ENCODE measurements at places on chromosomes 16 and 17. TPM values are rescaled to one million over a fixed set of nuclear protein-coding genes. Genes with fewer than 3 reads are reported as not detected.
A peak's percentile ranks its signal among the peaks of the same experiment; 100 is the strongest.

The SSTR5 gene
- total RNA-seq: not detected

GRCh38 chr16:11260596-11260966, 4.6 kb upstream of the SOCS1 start:
- no peak for DNase-seq
- H3K27ac ChIP-seq: peak overlapping the region; percentile 58

The ACSM2A gene
- total RNA-seq: not detected

- H3K4me1 ChIP-seq: peaks cover 31% of the 10 kb centered on the region
- no peak overlapping the region for H3K27ac ChIP-seq
- peaks cover 1% of the 10 kb centered on the region for H3K36me3 ChIP-seq
Observed at GRCh38 chr16:70416748-70417616, 21.9 kb downstream of the ST3GAL2 start.

DNA sequence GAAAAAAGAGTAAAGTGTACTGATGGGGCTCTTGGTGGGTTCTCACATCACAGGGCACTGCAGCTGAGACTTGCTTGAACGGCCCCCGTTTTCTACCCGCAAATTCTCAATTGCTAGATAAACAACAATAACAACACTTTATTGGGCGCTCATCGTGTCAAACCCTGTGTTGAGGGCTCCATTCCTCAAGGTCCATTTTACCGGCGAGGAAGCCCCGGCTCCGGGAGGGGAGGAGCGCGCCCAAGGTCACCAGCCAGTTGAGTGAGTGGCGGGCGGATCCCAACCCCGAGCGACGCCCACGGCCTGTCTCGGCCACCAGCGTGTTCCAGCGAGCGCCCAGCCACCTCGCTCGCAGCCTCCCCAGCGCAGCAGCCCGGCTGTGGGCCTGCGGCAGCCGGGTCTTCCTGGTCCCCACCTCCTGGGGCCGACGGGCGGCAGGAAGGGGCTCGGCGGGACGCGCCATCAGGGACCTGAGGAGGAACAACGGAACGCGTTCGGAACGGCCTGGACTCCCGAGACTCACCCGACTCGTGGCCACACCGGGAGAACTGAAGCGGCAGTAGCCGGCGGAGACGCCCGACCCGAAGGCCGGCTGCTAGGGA, 373 bp downstream of the CMC2 start:
- H3K27me3 ChIP-seq: no peaks in the 10 kb centered on the region
- DNase-seq: peak; percentile 77
- H3K4me1 ChIP-seq: peaks cover 65% of the 10 kb centered on the region
- H3K36me3 ChIP-seq: peaks cover 25% of the 10 kb centered on the region
- peak overlapping the region; percentile 100 for H3K27ac ChIP-seq

GRCh38 chr16:4359914-4360313, 8.8 kb upstream of the PAM16 start:
- peaks cover 26% of the 10 kb centered on the region for H3K36me3 ChIP-seq
- H3K4me3 ChIP-seq: no peak overlapping the region
- DNase-seq: no peak
- no peak overlapping the region for H3K27ac ChIP-seq
- H3K27me3 ChIP-seq: no peaks in the 10 kb centered on the region
- no peaks in the 10 kb centered on the region for H3K4me1 ChIP-seq

The TPSG1 gene
- not detected for total RNA-seq

DNA sequence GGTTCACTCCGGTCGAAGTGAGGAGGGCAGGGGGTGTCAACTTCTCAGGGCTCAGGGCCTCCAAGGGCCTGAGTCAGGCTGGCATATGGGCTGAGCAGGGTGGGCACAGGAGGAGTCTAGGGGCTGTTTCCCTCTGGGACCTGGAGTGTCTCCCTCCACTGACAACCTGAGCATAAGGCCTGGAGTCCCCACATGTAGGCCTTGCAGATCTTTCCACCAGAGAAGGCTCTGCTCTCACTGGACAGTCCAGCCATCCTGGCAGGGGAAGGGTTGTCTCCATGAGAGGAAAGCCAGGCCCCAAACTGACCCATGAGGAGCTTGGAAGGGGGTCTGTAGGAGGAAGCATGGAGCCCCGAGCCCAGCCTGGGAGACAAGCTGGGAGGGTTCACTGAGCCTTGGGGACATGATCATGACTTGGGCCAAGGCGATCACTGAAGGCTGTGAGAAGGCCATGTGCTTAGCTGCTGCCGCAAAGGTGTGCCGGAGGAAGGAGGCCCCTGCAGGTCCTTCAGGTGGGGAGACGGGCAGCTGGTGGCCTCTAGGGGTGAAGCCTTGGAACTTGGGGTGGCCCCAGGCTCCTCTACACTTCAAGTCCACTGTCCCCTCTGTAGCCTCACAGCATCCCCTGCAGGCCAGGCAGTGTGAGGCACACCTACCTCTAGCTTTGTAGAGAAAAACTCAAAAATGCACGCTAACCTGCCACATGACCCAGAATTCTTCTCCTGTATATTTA, 9.9 kb downstream of the CMTM2 start:
- peaks cover 53% of the 10 kb centered on the region for H3K4me1 ChIP-seq
- H3K4me3 ChIP-seq: peak overlapping the region; percentile 49
- no peaks in the 10 kb centered on the region for H3K36me3 ChIP-seq

DNA sequence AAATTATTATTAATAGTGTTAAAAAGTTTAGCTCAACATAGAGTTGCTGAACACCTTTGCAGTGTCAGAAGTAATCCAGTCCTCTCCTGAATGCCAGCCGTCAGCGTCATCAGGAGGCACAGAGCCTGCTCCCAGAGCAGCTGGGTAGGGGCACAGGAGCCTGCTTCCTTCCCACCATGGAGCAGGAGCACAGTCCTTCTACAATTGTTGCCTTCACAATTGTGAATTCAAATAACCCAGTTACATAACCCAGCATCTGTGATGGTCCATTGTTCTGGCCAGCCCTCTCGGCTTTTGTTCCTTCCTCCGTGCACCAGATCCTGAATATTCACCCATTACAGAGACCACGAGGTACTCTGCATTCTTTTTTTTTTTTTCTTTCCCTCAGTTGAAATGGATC, 393.9 kb upstream of the MAF start:
- H3K27ac ChIP-seq: no peak overlapping the region
- no peaks in the 10 kb centered on the region for H3K4me1 ChIP-seq
- no peak overlapping the region for H3K4me3 ChIP-seq
- no peaks in the 10 kb centered on the region for H3K36me3 ChIP-seq

GRCh38 chr16:87570572-87570937, 31.8 kb upstream of the JPH3 start:
- no peaks in the 10 kb centered on the region for H3K4me1 ChIP-seq
- no peak overlapping the region for H3K27ac ChIP-seq
- H3K36me3 ChIP-seq: no peaks in the 10 kb centered on the region
- no peak overlapping the region for H3K4me3 ChIP-seq
- peaks cover 2% of the 10 kb centered on the region for H3K27me3 ChIP-seq

- no peaks in the 10 kb centered on the region for H3K36me3 ChIP-seq
- H3K4me3 ChIP-seq: no peak overlapping the region
- H3K27me3 ChIP-seq: no peaks in the 10 kb centered on the region
- no peak overlapping the region for H3K27ac ChIP-seq
- H3K4me1 ChIP-seq: no peaks in the 10 kb centered on the region
Observed at GRCh38 chr16:57791195-57791892, 10.9 kb downstream of the KIFC3 start.

The PYY gene
- total RNA-seq: not detected

DNA sequence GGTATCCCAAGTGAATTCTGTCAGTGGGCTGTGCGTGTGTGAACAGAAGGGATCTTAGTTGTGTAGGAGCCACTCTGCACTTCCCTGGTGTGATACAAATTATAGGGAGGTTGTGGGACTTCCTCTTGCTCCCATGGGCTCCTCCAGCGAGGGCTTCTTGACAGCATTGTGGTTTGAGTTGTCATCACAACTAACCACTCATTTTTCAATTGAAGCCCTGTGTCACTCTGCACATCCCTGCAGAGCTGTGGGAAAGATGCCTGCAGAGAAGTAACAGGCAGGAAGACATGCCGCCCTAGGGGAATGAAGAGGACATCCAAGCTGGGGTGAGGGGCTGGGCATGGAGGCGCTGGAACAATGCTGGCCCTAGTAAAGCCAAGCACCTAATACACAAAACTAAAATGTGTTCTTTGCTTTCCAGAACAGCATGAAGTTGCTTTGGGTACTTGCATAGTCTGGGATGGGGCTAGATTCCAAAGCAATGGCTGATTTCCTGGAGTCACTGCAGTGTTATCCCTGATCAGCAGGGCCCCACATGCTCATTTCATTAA, 692.5 kb downstream of the TOX3 start:
- H3K36me3 ChIP-seq: no peaks in the 10 kb centered on the region
- H3K27ac ChIP-seq: no peak overlapping the region
- no peak for DNase-seq

The MYO15B gene
- total RNA-seq: 13.4 TPM

The C1QTNF1 gene
- total RNA-seq: not detected

The RNF222 gene
- total RNA-seq: 0.12 TPM

DNA sequence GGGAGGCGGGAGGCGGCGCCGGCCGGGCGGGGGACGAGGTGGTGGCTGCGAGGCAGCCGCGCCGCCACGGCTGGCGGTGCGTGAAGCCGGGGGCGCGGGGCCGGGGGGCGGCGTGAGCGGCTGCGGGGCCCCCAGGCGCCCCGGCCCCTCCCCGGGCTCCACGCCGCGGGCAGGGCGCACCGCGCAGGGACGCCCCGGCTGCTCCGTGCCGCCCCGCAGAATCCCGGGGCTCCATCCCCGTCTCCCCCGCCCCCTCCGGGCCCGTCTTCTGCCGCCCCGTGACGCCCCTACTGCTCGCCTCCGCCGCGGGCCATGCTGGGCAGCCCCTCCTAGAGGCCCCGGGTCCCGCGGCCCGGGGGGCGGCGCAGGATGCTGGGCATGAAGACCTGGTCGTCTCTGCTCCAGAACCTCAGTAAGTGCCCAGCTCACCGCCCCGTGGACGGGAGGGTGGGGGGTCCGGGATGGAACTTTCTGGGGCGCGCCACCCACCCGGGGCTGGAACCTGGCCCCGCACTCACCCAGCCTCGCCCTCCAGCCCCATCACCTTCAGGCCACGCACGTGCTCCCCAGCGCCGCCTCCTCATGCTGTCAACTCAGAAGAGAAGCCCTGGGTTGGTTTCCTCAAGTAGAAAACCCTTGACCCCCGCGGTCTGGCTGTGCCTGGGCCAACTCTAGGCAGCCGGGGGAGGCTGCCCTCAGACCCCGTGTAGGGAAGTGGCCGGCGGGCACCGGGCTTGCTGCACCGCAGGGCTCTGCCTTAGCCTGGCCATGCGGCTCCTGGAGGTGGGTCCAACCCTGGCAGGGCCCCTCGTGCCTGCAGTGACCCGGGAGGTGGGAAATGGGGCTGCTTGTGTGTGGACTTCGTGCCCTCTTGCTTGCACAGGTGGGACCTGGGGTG, 150.2 kb upstream of the GSE1 start:
- H3K4me1 ChIP-seq: peaks cover 2% of the 10 kb centered on the region
- H3K27me3 ChIP-seq: peaks cover 35% of the 10 kb centered on the region
- no peak overlapping the region for H3K4me3 ChIP-seq
- DNase-seq: no peak
- H3K27ac ChIP-seq: no peak overlapping the region

DNA sequence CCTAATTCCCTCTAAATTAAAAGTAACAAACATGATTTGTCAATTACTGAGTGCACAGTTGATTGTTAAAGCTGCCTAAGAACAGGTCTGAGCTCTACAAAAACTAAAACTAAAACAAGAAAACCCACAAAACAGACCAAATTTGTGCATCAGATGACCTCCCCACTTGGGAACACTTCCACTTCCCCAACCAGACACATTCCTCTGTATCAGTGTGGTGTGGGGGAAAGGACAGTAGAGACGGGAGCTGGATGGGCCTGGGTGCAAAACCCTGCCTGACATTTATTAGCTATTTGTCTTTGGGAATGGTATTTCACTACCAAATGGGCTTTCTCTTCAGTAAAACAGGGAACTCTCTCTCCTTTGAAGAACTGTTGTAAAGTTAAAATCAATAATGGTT, 29.8 kb downstream of the STAT3 start:
- peak overlapping the region; percentile 16 for H3K27ac ChIP-seq
- no peaks in the 10 kb centered on the region for H3K27me3 ChIP-seq
- H3K4me3 ChIP-seq: no peak overlapping the region

All from activated CD4-positive, alpha-beta T cell treated with anti-CD3 and anti-CD28 coated beads, Interleukin-2, amount 10 ng/mL, durations not matched to agents 7 days and 5 days (primary cell).